Left kidney (tissue), 8 donors: ENCODE measurements at places on chromosomes 6 and 20.

DNA sequence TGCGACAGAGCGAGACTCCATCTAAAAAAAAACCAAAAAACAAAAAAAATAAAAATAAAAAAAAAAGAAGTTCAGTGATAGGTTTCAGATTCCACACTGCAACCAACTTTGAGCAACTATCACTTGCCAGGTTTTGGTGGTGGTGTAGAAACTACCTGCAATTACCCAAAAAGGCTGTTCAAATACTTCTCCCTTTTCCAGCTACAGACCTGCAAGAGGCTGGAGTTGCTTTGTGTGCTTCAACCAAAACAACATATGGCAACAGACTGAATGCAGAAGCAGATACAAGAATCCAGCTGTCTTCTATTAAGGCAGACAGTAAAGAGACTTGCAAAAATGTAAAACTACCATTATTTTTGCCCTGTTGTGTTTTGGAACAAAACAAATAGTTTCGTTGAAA lies 9.3 kb upstream of the BCAS1 start:
- no peak for DNase-seq

GRCh38 chr6:62808565-62809293 lies 402.5 kb upstream of the FKBP1C start:
- no peak for DNase-seq

GRCh38 chr6:23601811-23602345 lies 524.1 kb upstream of the NRSN1 start:
- DNase-seq, result no peak

DNA sequence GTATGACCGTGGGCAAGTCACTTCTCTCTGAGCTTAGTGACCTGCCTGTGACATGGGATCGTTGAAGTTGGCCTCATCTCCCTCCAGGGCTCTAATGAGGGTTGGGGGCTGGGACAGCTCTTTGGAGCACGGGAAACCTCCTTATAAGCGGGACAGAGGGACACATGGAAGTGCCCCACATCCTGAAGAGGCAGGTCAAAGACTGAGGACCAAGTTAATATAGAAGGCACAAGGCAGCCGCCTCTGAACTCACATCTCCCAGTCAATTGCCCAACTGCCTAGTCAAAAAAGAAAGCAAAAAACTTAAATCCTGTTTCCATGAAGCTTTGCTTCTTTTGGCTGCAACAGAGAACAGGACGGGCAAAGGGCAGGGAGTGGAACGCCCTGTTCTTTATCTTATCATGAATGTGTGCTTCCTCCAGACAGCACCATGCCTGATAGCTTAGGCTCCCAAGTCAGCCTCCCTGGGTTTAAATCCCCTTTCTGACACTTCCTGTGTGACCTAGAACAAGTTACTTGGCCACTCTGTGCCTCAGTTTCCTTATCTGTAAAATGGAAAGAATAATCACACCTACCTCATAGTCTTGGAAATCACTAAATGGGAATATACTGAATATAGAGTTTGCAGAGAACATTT lies 27.1 kb downstream of the LBP start:
- DNase-seq, result no peak

DNA sequence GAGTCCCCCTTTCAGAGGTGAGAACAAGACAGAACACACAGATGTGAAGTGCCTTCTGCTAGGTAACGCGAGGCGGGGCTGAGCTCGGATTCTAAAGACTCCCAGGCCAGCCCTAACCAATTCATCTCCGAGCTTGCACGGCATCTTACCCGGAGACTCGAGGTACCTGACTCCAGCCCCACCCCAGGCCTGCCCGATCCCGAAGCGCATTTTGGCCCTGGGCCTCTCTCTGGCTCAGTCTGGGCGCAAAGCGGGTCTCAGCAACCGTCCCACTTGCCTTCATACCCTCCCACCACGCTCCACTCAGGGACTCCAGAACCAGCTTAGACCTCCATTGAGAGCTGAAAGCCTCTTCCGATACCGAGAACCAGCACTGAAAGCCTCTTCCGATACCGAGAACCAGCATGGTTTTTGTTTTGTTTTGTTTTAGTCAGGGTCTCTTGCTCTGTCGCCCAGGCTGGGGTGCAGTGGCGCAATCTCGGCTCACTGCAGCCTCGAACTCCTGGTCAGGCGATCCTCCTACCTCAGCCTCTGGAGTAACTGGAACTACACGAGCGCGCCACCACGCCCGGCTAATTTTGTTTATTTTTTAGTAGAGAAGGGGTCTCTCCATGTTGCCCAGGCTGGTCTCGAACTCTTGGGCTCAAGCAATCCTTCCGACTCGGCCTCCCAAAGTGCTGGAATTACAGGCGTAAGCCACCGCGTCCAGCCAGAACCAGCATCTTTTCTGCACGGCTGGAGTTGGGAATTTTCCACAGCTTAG lies 557 bp upstream of the DYNLRB1 start:
- DNase-seq, result peak; percentile 58

DNA sequence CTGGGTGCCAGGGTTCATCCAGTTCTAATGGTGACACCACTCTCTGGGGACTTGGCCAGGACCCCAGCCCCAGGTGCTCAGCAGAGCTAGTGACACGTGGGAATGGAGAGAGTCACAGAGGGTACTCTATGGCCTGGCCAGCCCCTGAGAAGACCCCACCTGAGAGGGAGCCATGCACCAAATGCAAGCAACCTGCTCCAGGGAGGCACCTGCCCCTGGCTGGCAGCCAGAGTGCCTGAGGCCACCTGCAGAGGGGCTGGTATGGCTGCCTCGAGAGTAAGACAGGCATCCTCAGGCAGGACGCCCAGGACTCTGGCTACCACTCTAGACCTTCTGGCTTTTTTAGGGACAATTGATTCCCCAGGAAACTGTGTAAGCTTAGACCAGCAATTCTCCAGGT lies 38.6 kb upstream of the CST7 start:
- no peak for DNase-seq

GRCh38 chr6:114312931-114313330 lies 29.9 kb downstream of the HS3ST5 start:
- DNase-seq, result no peak

- no peak for DNase-seq
Measured at GRCh38 chr6:30035784-30036183, 25.3 kb upstream of the POLR1H start.

DNA sequence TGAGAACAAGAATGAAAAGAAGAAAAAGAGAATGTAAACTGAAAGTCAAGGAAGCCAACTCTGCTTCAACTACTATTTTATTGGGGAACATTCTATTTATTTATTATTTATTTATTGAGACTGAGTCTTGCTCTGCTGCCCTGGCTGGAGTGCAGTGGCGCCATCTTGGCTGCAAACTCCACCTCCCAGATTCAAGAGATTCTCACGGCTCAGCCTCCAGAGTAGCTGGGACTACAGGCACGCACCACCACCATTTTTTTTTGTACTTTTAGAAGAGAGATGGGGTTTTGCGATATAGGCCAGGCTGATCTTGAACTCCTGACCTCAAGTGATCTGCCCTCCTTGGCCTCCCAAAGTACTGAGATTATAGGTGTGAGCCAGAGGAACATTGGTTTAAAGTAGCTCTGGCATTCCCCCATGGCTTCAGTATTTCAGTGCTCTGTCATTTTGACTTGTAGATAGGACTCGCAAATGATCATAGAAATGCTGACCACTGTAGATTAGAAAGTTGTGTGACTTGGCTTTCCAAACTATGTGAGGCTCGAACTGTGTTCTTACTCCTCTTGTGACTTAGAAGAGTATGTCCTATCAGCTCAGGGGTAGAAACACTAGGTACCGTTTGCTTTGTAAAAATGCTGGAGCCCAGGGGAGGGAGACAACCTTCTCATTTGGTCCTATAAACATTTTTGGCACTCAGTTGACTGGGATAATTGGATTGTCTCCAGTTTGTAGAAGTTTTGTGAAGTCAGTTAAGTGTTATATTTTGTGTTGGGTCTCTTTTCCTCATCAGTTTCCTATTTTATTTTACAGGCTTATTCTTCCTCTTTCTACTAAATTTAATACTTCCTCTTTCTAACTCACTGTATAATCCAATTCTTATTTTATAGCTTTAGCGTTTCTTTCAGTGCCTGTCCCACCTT lies 544.9 kb upstream of the CITED2 start:
- DNase-seq, result no peak

- no peak for DNase-seq
Measured at GRCh38 chr20:25216199-25216945, 20.9 kb downstream of the ENTPD6 start.

GRCh38 chr6:39821742-39822532 lies 29.8 kb downstream of the DAAM2 start:
- no peak for DNase-seq

GRCh38 chr6:11067348-11067747 lies 23.2 kb upstream of the ELOVL2 start:
- no peak for DNase-seq

GRCh38 chr6:358847-359246 lies 32.7 kb upstream of the IRF4 start:
- DNase-seq, result no peak

DNA sequence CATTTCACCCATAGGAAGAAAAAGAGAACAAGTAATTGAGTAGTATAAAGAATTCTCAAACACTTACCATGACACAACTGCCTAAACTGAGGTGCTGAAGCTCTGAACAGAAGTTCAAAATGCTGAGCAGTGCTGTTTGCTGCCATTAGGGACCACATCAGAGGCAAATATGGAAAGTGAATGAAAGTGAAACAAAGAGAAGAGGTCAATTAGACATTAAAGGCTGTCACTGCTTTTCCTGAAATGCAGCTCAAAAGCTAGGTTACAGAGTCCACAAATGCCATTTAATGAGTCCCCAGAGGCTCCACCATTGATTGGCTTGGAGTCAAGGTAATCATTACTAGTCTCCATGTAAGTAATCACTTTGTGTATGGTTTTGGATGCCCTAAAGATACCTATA lies 46.1 kb downstream of the POU3F2 start:
- no peak for DNase-seq

- no peak for DNase-seq
Measured at GRCh38 chr20:58753922-58754551, 61.4 kb downstream of the NPEPL1 start.
